GM12864 (cell line): ENCODE measurements at places on chromosomes 2 and 18.

DNA sequence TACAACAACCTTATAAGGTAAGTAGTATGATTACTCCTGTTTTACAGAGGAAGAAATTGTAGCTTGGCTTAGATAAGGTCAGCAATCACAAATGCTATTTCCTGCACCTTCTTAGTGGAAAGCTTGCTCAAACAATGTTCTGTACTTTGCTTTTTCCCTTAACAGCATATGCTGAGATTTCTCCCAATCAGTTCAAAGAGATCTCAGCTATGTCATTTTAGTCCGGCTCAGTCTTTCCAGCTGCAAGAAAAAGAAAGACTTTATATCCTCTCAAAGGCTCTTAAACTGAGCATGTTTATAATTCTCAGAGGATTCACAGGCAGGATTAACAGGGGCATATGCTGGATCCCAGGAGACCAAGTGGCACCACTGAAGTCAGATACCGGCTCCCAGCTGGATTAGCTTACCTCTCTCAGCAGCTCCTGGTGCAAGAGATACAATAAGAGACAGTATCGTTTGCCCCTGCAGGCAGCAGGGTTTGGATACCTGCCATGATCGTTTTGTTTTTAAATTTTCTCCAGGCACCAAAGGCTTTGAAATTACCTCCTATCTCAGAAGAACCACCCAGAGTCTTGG, 29.5 kb downstream of the KIAA2012 start:
- no peak for DNase-seq

DNA sequence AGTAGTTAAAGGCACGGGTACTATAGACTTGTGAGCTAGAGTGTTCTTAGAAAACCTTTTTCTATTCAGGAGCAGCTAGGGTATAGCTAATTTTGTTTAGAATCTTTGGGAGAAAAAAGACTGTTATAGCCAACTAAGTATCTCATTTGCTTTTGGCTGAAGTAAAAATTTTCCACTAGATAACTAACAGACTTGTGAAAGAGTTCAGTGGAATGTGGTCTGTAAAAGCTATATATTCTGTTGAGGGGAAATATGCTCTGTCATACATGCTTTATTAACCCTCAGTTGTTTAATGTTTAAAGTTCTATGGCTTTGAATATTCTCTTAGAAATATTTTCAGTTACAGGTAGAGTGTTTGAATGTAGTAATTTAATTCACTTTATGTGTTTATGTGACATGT, 49.7 kb downstream of the RIF1 start:
- DNase-seq: no peak

DNA sequence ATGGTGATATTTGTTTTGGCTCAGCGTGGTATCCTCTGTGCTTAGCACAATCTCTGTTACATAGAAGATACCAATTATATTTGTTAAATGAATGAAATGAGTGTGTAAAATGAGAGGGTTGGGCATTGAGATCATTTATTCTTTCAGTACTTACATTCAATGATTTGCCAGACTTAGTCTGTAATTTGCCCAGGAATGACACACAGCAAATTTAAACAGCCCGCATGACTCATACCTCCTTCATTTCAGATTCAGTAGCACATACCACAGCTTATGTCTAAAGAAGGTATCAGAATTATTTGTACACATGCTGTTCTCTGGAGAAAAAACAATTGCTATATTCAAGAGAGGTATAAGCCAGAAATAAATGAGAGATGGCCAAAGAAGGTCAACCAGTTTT, 37.0 kb downstream of the KLHL14 start:
- no peak for DNase-seq

DNA sequence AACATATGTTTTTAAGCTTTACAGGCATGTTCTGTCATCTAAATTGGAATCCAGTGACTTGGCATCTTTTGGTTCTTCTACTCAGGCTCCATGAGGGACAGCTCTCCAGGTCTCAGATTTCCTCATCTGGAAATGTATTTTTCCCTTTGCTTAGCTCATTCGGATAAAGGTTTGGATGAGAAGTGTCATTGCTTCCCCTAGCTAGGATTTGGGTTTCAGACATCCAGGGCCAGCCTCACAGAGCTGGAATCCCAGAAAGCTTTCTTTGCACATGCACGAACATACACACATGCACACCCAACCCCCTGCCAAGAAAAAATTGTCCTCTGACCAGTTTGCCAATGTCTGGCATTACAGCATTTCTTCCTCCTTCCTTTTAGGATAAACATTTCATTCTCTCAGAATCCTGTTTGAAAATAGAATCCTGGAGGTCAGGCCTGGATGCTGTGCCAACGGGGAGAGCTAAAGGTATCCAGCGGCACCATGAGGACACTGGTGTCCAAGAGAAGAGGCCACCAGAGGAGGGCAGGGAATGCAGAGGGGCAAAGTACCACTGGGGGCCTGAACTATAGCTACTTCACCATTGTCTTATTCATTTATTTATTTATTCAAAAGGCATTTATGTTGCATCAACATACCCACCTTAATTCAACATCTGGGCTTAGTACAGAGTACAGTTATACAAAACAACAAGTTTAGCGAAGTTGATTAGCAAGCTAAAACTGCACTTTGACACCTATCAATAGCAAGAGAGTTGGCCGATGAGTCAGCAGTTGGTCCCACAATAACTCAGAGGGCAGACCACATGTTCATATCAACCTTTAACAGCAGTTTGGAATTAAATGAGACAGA, 97.9 kb upstream of the ATL2 start:
- DNase-seq: no peak

- DNase-seq: no peak
Measured at GRCh38 chr2:200703127-200703925, 108.4 kb upstream of the BZW1 start.

GRCh38 chr2:228103379-228103778, 78.1 kb downstream of the SPHKAP start:
- no peak for DNase-seq

DNA sequence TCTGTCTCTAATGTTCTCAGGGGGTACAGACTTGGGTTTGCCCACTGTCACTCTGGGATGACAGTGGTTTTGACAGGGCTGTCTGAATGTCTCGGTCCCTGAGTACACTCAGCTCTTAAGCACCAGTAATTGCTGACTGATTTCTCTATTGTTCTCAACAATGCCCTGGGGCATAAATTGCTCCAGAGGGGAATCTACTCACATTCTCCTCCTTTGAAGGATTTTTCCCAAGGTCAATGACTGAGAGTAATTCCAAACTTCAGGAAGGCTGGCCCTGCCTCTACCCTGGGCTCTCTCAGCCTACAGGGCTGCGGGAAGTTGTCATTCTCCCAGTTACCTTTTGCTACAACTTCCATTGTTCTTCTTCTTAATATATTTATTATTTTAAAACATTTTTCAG, 36.5 kb downstream of the MC2R start:
- DNase-seq: no peak

GRCh38 chr2:192047315-192048107, 147.2 kb downstream of the TMEFF2 start:
- DNase-seq: no peak

GRCh38 chr2:113157118-113157896, 16.5 kb upstream of the PSD4 start:
- DNase-seq: no peak

DNA sequence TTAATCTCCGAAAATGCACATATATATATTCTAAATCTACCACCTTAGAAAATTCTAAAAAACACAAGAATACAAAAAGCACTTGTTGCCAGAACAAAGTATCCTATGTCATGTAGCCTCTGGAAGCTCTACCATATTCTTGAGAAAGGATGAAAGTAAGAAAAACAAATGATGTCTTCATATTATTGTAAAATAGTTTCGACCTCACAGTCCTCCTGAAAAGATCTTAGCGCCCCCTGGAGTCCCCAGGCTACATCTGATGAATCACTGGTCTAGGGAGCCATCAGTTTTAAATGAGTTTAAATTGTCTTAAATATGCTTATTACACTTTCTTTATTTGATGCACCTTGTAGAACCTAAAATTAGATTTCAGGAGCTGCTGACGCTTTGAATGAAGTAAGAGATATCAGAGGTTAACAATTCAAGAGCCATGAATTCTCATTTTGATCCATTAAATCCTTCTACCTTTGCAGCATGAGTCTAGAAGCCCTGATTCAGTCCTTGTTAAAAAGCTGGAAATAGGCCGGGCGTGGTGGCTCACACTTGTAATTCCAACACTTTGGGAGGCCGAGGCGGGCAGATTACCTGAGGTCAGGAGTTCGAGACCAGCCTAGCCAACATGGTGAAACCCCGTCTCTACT, 138.8 kb downstream of the MCFD2 start:
- no peak for DNase-seq

DNA sequence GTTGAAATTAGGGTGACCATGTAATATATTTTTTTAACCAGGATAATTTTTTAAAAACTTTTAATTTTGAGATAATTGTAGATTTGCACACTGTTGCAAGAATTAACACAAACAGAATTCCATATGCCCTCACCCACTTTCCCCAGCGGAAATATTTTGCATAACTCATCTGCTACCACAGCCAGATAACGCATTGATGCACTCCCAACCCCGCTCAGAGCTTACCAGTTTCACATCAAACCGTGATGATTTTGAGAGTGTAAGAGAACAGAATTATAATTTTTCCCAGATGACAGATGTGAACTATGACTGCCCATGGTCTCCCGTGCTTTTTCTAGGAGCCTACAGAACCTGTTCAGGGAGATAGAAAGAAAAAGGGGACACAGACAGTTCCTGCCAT, 35.2 kb upstream of the LDLRAD4 start:
- DNase-seq: no peak

DNA sequence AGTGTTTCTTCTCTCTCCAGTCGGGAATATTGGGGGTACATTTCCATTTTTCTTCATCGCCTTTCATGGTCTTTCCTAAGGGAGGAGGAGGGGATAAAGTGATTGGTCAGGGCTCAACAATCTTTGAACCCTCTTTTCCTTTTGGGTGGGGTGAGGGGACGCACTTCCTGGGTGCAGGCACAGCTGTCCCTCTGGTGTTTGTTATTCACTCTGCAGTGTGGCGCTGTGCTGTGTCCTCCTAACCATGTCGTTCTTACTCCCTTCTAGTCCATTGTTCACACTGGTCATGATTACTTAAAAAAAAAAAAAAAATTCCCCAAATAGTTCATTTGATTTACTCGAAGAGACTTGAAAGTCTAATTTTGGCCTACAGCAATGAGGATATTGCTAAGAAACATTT, 44.4 kb downstream of the ZBTB14 start:
- DNase-seq: no peak

GRCh38 chr2:62471816-62472215, 34.2 kb downstream of the TMEM17 start:
- DNase-seq: no peak

DNA sequence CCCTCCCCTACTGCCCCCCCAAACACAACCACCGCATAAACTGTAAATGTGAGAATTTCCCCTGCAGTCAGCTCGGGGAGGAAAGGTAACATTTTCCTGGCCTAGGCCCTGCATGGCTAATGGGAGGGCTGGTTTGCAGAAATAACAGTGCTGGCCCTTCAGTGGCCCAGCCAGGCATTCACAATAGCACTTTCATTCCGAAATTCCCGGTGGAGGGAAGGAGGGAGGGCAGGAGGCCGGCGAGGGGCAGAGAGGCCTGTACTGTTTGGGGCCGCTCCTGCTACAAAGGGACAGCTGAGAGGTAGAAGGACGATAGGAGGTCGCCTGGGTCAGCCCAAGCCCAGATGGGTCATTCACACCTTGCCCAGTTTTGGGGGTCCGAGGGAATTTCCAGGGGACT, 11.3 kb downstream of the CYP26B1 start:
- no peak for DNase-seq

GRCh38 chr2:45024600-45025291, 15.5 kb upstream of the SIX2 start:
- DNase-seq: no peak

GRCh38 chr18:21218862-21219261, 23.2 kb upstream of the GREB1L start:
- no peak for DNase-seq

DNA sequence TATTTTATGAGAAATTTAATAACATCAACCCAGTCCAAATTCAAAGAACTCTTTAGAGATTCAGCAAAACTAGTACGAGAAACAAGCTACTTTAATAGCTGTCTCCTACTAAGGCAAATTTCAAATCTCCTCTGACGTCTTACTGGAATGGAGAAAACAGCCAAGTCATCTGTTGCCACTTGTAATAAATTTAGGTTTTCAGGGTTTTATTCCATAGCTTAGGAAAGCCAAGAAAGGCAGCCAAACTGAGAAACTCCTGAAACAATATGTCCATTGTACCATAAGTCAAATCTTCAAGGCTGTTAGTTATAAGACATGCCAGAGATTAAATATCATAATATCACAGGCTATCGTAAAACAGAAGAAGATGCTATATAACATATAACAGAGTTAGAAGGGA, 524.6 kb upstream of the SETBP1 start:
- no peak for DNase-seq

DNA sequence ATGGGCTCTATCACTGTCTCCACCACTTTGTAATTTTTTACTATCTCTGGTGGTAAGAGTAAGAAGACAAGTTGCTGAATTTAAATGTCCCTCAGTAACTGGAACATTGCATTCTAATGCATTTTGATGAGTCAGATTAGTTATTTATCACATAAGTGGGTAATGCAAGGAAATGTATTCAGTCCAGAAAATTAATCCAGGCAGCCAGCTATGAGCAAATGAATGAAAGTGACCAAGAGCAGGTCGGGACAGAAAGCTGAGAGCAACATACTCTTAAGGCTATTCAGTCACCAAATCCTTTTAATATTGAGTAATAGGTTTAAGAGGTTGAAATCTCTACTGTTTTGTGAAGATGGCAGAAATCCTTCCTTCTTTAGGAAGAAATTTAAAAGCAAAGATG, 265.5 kb upstream of the PARD3B start:
- no peak for DNase-seq

GRCh38 chr18:50507120-50507590, 52.7 kb upstream of the MAPK4 start:
- DNase-seq: no peak

GRCh38 chr2:224711859-224712665, 4.1 kb downstream of the CCDC195 start:
- DNase-seq: no peak
